ENCODE measurements at places on chromosomes 4 and X.

DNA sequence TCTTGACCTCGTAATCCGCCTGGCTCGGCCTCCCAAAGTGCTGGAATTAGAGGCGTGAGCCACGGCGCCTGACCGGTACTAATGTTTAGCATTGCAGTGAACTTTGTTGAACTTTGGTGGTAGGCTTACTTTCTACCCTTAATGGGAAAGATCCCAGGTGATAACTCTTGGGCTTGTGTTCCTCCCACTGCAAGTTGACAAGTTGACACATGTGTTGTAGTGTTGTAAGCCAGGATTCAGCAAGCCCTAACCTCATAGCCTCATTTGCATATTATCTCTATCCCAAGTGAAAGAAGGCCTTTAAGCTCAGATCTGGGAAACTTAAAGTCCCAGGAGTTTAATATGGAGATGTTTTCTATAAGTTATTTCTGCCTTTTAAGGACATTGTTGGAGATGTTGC lies 80.0 kb upstream of the CLCN4 start:
- DNase-seq: no peak
- H3K4me1 ChIP-seq: no peaks in the 10 kb centered on the region
- H3K4me3 ChIP-seq: no peak overlapping the region
- no peaks in the 10 kb centered on the region for H3K27me3 ChIP-seq

DNA sequence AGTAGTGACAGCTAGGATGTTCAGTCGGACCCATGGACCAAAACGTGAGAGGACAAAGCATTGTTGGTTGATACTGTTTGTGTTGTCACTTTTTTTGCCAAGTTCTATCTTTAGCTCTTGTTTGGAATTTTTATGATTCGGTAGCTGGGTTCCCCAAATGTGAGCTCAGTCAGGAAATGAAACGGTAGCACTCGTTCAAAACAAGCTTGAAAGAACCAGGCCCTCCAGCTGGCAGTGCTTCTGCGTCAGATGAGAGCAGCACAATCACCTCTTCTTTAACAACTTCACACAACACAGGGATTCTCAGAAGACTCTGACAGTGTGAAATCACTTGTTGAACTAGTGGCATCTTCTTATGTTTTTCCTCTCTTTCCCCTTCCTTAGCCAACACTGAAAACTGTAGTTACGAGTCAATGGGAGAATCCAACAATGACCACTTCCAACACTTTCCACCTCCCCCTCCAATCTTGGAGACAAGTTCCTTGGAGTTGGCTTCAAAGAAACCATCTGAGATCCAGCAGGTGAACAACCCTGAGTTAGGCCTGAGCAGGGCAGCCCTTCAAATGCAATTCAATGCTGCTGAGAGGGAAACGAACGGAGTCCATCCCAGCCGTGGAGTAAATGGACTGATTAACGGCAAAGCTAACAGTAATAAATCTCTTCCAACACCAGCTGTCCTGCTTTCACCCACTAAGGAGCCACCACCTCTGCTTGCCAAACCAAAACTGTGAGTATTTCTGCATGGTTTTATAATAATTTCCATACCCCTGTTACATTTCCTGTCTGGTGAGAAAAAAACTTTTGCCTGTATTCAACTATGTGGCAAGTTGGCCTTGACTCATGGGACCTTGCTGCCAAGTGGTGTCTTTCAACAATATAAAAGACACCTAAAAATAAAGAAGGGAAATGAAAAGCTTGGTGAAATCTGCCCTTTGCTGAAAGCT lies 214.6 kb downstream of the PALLD start:
- H3K4me1 ChIP-seq: no peaks in the 10 kb centered on the region
- H3K27ac ChIP-seq: no peak overlapping the region
- DNase-seq: no peak
- H3K36me3 ChIP-seq: no peaks in the 10 kb centered on the region

GRCh38 chr4:43763029-43763610 lies 685.5 kb downstream of the KCTD8 start:
- no peak overlapping the region for H3K27ac ChIP-seq
- DNase-seq: no peak
- H3K4me1 ChIP-seq: no peaks in the 10 kb centered on the region
- no peaks in the 10 kb centered on the region for H3K36me3 ChIP-seq
- no peaks in the 10 kb centered on the region for H3K27me3 ChIP-seq

DNA sequence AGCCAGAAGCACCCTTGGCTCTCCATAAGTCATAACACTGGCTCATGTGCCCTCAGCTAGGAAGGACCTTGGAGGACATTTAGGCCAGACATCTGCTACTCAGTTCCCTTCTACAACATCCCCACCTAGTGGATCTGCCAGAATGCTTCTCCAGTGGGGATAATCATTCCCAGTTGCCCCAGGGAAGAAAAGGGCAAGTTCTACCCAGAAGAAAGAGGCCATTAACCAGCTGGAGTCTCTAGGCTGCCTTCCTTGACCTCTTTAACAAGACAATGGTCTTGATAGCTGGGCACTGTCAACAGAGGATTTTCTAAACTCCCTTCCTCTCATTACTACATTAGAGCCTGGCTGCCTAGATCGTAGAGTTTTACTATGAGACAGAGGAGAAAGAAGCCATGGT lies 42.0 kb downstream of the LGI2 start:
- H3K36me3 ChIP-seq: no peaks in the 10 kb centered on the region
- H3K27ac ChIP-seq: no peak overlapping the region
- H3K4me1 ChIP-seq: no peaks in the 10 kb centered on the region

DNA sequence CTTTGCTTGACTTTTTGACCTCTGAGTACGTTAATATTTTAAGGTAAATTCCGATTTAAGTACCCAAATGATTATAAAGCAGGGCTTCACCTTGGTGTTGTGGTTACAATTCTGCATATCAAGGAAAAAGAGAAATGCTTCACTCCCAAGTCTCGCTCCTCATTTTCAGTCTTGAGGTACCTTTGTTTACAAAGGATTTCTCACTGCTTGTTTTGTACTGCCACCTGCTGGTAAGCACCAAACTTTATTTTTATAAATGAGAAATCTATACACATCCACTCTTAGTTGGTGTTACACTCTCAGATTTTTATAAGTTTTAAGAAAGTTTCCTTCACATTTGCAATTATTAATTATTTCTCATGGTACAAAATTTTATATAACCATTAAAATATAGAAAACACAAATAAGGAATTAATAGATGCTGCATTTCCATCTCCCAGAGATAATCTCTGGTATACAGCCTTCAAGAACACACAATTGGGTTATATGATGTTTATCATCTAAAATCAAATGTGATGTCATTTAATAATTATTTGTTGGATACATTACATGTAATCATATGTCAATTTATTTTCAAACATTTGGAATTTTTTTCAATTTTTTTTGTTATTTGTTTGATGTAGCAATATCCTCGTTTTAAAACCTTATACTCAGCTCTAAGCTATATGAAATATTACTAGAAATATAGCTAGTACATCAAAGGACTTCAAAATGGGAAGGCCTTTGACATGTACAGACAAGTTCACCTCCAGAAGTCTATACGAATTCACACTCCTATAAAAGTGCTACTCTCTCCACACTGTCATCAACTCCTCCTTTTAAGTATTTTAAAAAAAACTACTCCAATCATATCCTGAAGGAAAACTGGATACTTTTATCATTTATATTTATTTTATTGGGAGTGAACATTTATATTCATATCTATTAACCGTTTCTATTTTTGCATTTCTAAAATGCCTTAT lies 179.9 kb downstream of the KCNIP4 start:
- H3K36me3 ChIP-seq: no peaks in the 10 kb centered on the region
- H3K27me3 ChIP-seq: no peaks in the 10 kb centered on the region
- DNase-seq: no peak
- H3K27ac ChIP-seq: no peak overlapping the region
- no peaks in the 10 kb centered on the region for H3K4me1 ChIP-seq

- no peak overlapping the region for H3K4me3 ChIP-seq
- peak overlapping the region; percentile 17 for H3K27ac ChIP-seq
- no peaks in the 10 kb centered on the region for H3K27me3 ChIP-seq
- peak; percentile 71 for DNase-seq
Observed at GRCh38 chr4:1043651-1044468, 32.4 kb downstream of the FGFRL1 start.

DNA sequence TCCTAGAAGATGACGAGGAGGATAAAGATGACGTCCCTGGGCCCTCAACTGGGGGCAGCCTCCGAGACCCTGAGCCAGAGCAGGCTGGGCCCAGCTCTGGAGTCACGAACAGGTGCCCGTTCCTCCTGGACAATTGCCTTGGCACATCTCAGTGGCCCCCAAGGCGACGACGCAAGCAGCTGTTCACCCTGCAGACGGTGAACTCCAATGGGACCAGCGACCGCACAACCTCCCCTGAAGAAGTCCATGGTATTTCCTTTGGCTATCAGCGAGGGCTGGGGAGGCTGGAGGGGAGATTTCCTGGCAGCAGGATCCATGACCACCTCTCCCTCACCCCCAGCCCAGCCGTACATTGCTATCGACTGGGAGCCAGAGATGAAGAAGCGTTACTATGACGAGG lies 11.9 kb downstream of the USP11 start:
- H3K27ac ChIP-seq: no peak overlapping the region
- no peak overlapping the region for H3K4me3 ChIP-seq
- no peaks in the 10 kb centered on the region for H3K36me3 ChIP-seq
- no peak for DNase-seq
- no peaks in the 10 kb centered on the region for H3K27me3 ChIP-seq

DNA sequence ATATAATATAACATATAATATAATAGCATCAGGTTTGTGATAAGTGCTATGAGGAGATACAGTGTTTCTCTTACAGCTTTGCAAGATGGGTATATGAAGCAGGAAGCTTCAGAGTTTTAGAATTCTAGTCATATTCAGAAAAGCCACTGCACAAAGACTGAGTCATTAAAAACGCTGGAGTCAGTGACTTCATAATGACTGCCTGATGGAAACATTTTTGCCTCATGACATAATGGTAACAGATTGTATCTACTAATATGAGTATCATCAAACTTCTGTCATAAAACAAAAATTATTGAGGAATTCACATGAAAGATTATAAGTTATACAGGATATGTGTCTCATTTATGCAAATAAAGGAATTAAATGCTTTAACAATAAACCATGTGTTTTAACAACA lies 46.8 kb downstream of the EPHA5 start:
- H3K27me3 ChIP-seq: no peaks in the 10 kb centered on the region
- no peaks in the 10 kb centered on the region for H3K4me1 ChIP-seq
- H3K4me3 ChIP-seq: no peak overlapping the region
- no peak overlapping the region for H3K27ac ChIP-seq
- H3K36me3 ChIP-seq: no peaks in the 10 kb centered on the region

DNA sequence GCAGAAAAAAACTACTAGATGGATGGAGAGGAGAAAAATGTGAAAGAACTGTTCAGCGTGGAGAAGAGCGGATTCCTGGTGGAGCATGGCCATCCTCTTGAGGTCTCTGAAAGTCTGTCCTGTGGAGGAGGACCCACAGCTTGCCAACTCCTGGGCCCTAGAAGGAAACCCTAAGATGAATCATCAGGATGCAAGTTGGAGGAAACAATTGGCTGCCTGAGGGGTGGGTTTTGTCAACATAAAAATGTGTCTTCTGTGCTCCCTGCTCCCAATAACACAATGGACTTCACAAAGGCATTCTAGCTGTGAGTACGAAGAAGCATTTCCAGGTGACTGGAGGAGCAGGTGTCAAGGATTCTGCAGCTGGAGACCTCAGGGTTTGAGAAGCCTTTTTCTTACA lies 37.2 kb downstream of the CNGA2 start:
- H3K4me3 ChIP-seq: no peak overlapping the region
- no peaks in the 10 kb centered on the region for H3K27me3 ChIP-seq
- H3K27ac ChIP-seq: no peak overlapping the region
- no peak for DNase-seq

DNA sequence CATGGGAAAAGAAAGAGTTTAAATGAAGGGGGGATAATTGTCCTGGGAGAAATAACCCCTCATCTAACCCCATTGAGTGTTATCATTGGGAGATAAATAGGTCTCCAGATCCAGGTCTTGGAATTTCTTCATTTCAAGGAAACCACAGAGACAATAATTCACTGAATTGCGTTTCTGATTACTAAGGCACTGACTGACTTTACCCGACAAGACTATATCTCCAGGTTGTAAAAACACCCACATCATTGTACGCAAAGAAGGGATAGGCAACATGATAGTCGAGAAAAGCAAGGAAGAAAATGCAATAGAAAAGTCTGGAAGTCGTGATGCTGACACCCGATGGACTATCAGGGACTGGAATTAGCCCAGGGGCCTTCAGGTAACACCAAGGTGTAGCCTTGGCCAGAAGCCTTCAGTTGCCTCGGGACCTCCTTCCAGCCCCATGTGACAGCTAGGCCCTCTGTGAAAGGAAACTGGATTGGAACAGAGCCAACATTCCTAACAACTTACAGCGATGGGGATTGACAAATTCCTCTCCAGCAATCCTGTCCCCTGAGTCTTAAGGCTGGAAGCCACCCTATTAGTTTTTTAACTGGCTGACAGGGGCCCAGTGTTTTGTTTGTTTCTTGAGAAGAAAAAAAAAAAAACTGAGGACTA lies 46.5 kb upstream of the RAB9B start:
- H3K27me3 ChIP-seq: no peaks in the 10 kb centered on the region
- H3K4me3 ChIP-seq: no peak overlapping the region
- H3K27ac ChIP-seq: no peak overlapping the region
- no peak for DNase-seq
- no peaks in the 10 kb centered on the region for H3K36me3 ChIP-seq

- no peaks in the 10 kb centered on the region for H3K36me3 ChIP-seq
- H3K4me3 ChIP-seq: no peak overlapping the region
- H3K27ac ChIP-seq: no peak overlapping the region
- H3K27me3 ChIP-seq: no peaks in the 10 kb centered on the region
Observed at GRCh38 chr4:41185614-41186592, 28.4 kb downstream of the APBB2 start.

DNA sequence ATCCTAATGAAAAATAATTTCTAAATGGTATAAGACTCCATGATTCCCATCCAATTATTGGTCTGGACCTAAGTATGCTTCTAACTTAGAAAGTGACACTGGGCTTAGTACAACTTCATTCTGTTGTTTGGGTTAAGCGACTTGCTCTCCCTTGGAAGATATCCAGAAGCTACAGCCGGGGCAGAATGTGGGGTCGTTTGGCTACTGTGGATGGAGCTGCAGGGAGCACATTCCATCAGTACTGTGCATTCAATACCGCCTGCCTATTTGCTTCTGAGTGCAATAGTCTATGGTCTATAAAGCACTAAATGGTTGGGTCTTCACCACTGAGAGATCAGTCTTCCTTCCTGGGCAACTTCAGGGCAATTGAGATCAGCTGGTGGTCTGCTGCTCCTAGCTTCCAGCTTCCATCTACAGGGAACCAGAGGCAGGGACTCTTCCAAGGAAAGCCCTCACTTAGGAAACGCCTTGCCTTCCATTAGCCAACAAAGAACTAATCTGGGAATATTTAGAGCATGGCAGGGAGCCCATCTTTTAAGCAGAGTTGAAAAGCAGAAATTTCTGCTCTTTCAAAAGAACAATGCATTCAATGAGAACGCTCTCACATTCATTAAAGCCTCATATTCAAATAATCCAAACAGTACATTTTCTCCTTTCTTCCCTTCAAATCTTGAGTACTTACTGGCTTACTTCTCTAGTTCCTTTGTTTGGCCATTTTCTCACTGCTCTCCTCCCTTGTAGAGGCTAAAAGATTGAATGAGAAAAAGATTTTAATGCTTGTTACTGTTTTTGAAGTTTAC lies 1049.9 kb upstream of the TENM3 start:
- no peak overlapping the region for H3K27ac ChIP-seq
- no peaks in the 10 kb centered on the region for H3K36me3 ChIP-seq
- no peaks in the 10 kb centered on the region for H3K4me1 ChIP-seq
- no peak overlapping the region for H3K4me3 ChIP-seq
- DNase-seq: no peak

GRCh38 chrX:7109838-7110793 lies 37.4 kb upstream of the STS start:
- no peak overlapping the region for H3K4me3 ChIP-seq
- no peak overlapping the region for H3K27ac ChIP-seq
- no peaks in the 10 kb centered on the region for H3K27me3 ChIP-seq
- DNase-seq: no peak

All from pancreas (tissue), 10 donors.